ENCODE measurements at places on chromosomes 5 and 9.
A peak's percentile ranks its signal among the peaks of the same experiment; 100 is the strongest.

GRCh38 chr5:65065001-65065511 is 296.3 kb downstream of the CWC27 start:
- no peak for DNase-seq

DNA sequence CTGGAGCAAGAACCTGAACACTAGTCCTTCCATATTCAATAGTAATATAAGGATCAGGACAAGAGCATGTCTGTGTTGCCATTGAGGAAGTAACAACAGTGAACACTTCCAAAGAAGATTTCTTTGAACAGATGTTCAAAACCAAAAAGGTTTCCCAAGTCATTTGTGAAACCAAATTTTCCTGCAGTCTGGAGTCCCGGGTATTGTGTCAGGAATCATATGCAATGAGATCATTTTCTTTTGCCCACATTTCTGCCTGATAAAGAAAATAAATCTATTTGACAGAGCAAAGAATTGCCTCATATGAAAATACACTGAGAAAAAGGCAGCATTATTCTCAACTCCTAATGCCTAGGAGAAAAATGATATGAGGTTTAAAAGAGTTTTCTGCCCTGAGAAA is 151.7 kb downstream of the SNX18 start:
- DNase-seq = no peak

DNA sequence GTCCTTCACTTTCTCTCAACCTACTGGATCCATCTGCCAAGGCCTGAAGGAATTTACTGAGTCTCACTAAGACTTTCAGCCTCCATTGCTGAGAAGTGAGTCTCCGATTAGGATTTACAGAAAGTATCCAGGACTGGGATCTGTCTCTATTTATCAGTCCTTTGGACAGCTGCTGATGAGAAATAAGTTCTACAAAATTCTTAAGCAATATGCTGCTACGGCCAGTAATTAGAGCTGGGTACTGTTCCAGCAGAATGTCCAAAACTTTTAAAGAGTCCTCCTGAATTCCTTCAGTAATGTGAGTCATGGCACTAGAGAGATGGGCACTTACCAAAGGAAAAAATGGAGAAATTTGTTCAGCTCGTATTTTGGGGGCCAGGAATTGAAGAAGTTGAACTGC is 5.9 kb downstream of the TEX10 start:
- DNase-seq = no peak

DNA sequence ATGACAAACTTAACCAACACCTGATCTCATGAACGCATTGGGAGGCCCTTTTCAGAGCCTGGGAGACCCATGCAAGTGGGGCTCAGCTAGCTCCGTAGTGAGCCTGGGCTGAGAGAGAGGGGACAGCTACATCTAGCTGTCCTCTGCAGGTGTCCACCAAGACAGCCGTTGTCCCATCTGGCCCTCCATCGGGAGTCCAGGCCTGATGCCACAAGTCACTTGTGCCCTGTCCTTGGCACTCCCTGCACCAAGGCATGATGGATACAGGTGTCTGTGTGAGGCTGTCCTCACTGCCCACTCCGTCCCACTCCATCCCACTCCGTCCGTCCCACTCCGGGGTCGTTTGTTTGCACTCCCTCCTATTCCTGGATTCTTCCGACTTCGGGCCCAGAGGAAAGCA is 2.5 kb upstream of the EDF1 start:
- no peak for DNase-seq

- peak; percentile 75 for DNase-seq
Observed at GRCh38 chr9:14030375-14031059, 283.4 kb downstream of the NFIB start.

- DNase-seq = no peak
Observed at GRCh38 chr5:1175801-1176472, 25.5 kb upstream of the SLC6A19 start.

DNA sequence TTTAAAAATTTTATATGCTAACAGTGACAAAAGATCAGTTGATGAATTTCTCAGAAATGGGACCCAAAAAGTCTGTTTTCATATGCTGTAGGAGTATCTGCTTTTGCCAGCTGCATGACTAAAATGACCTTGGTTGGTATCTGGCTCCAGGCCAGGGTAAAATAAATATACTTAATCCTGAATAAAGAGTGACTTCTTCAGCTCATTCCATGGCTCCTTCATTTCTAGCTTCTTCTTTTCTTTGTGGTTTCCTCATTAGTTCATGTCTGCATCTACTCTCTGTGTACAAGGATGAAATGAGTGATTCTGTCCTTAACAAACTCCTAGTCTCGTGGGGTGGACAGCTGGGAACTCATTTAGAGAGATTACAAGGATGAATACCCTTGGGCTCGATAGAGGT is 36.0 kb downstream of the RCL1 start:
- peak; percentile 69 for DNase-seq

GRCh38 chr5:167565189-167565954 is 726.1 kb upstream of the WWC1 start:
- no peak for DNase-seq

- no peak for DNase-seq
Observed at GRCh38 chr5:7185742-7186141, 210.2 kb upstream of the ADCY2 start.

DNA sequence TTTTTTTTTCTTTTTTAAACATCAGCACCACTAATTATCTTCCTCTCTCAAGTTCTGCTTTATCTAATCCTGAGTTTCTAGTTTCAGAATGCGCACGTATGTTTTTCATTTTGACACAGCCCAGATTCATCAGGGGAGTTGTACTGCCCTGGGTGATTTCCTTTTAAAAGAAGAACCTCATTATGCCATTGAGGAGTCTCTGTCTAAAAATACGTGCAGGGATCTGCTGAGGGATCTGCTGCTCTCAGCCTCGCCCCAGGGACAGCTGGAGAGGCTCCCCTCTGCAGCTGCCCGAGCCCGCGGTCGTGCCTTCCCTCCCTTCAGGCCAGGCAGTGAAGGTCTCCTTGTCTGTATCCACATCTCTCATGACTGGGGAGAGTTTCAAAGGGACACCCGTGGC is 273.1 kb downstream of the ARHGEF28 start:
- DNase-seq = peak; percentile 87
